ENCODE measurements at places on chromosomes 3 and 15. TPM values are rescaled to one million over a fixed set of nuclear protein-coding genes. Genes with fewer than 3 reads are reported as not detected.
A peak's percentile ranks its signal among the peaks of the same experiment; 100 is the strongest.

- peak; percentile 81 for DNase-seq
- peaks cover 3% of the 10 kb centered on the region for H3K36me3 ChIP-seq
- no peak overlapping the region for H3K4me3 ChIP-seq
- no peaks in the 10 kb centered on the region for H3K4me1 ChIP-seq
- no peaks in the 10 kb centered on the region for H3K27me3 ChIP-seq
Measured at GRCh38 chr3:11335056-11335608, 62.9 kb downstream of the ATG7 start.

GRCh38 chr15:59543721-59544547 is 67.6 kb upstream of the GCNT3 start:
- no peak overlapping the region for H3K27ac ChIP-seq
- H3K4me1 ChIP-seq: no peaks in the 10 kb centered on the region
- no peaks in the 10 kb centered on the region for H3K36me3 ChIP-seq
- H3K27me3 ChIP-seq: no peaks in the 10 kb centered on the region
- no peak overlapping the region for H3K4me3 ChIP-seq
- DNase-seq: no peak

- H3K4me3 ChIP-seq: no peak overlapping the region
- H3K36me3 ChIP-seq: no peaks in the 10 kb centered on the region
- no peak overlapping the region for H3K27ac ChIP-seq
- no peaks in the 10 kb centered on the region for H3K27me3 ChIP-seq
Measured at GRCh38 chr3:21909096-21909495, 158.1 kb upstream of the ZNF385D start.

DNA sequence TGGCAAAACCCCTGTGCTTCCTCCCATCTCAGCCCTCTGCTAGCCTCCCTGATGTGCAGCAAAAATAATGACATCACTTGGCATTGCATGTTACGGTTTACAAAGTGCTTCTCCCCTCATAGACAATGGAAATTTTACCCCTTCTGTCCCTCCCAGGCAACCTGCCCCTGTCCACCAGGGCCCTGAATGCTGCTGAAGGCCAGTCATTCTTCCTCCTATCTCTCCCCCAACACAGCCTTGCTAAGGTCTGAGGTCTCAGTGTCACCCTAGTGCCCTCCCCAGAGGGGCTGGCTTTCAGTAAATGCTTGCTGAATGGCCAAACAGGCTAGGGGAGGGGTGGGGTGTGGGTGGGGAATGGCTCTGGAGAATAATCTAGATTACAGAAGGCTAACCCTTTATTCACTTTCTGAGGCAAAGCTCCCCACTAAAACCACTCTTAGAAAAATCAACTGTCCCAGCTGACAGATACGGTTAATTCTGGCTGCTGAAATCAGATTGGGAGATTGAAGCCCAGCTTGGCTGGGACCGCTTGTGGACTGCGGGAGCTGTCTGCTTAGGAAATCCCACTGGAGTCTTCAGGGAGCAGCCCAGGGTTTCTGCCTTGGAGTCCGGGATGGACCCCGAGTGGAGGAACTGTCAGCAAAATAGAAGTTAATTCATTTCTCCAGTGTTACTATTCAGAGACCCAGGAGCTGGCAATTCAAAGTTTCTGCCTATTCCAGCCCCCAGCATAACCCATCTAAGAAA is 22.9 kb downstream of the ANP32A start:
- peaks cover 5% of the 10 kb centered on the region for H3K36me3 ChIP-seq
- H3K27ac ChIP-seq: peak overlapping the region; percentile 26
- peak; percentile 68 for DNase-seq
- no peak overlapping the region for H3K4me3 ChIP-seq
- no peaks in the 10 kb centered on the region for H3K27me3 ChIP-seq
- peaks cover 57% of the 10 kb centered on the region for H3K4me1 ChIP-seq

GRCh38 chr3:61903074-61903473 is 341.7 kb downstream of the PTPRG start:
- peaks cover 24% of the 10 kb centered on the region for H3K4me1 ChIP-seq
- no peak for DNase-seq
- no peak overlapping the region for H3K4me3 ChIP-seq
- H3K27me3 ChIP-seq: no peaks in the 10 kb centered on the region
- no peaks in the 10 kb centered on the region for H3K36me3 ChIP-seq
- no peak overlapping the region for H3K27ac ChIP-seq

GRCh38 chr15:51846066-51846462 is 16.6 kb downstream of the TMOD3 start:
- H3K4me3 ChIP-seq: no peak overlapping the region
- H3K27ac ChIP-seq: no peak overlapping the region
- H3K27me3 ChIP-seq: no peaks in the 10 kb centered on the region
- peaks cover 4% of the 10 kb centered on the region for H3K4me1 ChIP-seq
- H3K36me3 ChIP-seq: no peaks in the 10 kb centered on the region

The HHLA2 gene
- not detected for total RNA-seq

The ZNF660 gene
- 6.2 TPM for total RNA-seq

Measured in muscle of leg (tissue), 16 donors.